ENCODE measurements at places on chromosomes 1 and 21.

- H3K4me3 ChIP-seq: no peak overlapping the region
- peaks cover 31% of the 10 kb centered on the region for H3K27me3 ChIP-seq
- peak; percentile 70 for DNase-seq
- no peaks in the 10 kb centered on the region for H3K4me1 ChIP-seq
- H3K27ac ChIP-seq: no peak overlapping the region
- no peaks in the 10 kb centered on the region for H3K36me3 ChIP-seq
Observed at GRCh38 chr1:209569455-209570207, 13.9 kb upstream of the CAMK1G start.

DNA sequence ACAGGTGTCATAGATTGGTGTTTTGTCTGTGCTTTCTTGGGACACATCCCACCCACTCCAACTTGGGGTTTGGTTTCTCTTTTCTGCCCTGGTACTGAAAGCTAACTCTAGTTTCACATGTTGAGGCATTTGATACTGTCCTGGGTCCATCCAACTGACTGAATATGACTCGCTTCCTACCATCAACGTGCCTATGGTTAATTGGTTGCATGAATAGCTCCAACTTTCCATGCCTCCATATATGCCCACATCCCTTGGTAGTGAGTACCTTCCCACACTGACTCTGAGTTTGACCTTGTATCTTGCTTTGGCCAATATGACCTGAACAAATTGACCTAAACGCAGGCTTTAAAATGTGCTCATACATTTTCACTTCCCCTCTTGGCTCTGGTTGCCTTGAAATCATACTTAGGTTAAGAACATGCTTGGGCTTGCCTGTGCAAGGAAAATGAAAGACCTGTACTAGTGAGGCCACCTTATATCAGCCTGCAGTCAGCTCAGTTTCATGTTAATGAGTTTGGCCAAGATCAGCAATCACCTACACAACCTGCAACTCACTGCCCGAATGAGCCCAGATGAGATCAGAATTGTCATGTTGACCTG, 81.0 kb upstream of the KCNK2 start:
- no peaks in the 10 kb centered on the region for H3K4me1 ChIP-seq
- no peak for DNase-seq
- no peaks in the 10 kb centered on the region for H3K27me3 ChIP-seq
- no peaks in the 10 kb centered on the region for H3K36me3 ChIP-seq

DNA sequence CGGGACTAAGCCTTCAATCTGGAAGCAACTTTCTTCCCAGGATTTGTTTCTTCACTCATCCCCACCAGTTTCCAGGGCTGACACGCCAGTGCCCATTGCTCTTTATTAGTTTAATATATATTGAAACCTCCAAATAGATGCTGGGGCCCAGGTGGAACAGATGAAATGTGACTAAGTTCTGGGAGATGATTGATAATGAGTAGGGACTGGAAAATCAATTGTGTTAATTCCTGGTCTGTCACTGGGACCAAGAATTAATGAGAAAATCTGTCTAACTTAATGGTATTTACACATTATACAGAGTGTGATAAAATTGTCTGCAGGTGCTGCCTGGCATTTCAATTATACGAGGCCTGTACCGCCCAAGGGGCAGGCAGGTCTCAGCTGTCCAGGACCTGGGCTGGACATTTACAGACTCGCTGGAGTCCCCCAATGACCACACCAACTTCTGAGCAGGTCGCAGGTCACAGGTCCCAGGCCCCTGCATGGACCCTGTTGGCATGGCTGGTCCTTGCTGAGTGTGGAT, 35.8 kb downstream of the UBIAD1 start:
- no peak for DNase-seq
- H3K36me3 ChIP-seq: no peaks in the 10 kb centered on the region
- no peaks in the 10 kb centered on the region for H3K4me1 ChIP-seq
- H3K27ac ChIP-seq: no peak overlapping the region
- H3K27me3 ChIP-seq: peaks cover 14% of the 10 kb centered on the region

GRCh38 chr1:116322752-116323405, 50.2 kb upstream of the ATP1A1 start:
- H3K27me3 ChIP-seq: no peaks in the 10 kb centered on the region
- H3K27ac ChIP-seq: no peak overlapping the region
- H3K4me3 ChIP-seq: no peak overlapping the region
- H3K4me1 ChIP-seq: peaks cover 12% of the 10 kb centered on the region

DNA sequence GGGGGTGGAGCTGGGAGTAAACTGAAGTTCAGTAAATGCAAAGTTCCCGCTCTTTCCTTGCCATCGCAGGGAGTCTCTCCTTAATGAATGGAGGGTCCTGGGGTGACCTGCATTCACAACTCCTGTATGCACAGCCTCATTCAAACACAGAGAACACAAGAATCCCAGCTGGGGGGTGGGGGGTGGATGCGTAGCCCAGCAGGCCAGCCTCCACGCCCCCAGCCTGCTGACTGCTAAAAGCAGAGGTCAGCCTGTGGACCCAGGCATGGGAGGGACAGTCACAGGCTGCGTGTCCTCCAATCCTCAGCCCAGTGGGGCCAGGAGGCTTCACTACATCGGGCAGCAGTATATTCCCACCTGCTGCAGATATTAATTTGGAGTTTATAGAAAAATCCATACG, 263.1 kb downstream of the GRIK3 start:
- no peaks in the 10 kb centered on the region for H3K36me3 ChIP-seq
- peaks cover 74% of the 10 kb centered on the region for H3K27me3 ChIP-seq
- no peaks in the 10 kb centered on the region for H3K4me1 ChIP-seq
- no peak for DNase-seq
- H3K27ac ChIP-seq: no peak overlapping the region

DNA sequence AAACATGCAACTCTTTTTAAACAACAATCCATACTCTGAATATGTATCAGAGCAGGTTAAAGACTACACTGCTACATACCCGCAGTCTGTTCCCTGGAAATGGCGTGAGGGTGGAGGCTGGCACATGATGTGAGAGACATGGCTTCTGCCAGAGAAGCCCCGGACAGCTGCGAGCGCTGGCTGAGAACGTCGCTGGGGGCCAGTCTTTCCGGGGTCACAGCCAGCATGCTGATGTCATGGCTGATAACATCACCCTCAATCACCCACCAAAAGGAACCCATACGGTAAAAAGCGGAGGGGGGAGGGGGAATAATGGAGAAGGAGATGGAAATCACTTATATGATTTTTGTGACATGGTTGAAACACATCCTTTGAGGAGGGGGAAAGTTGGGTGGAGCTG, 29.1 kb downstream of the C1orf198 start:
- H3K36me3 ChIP-seq: no peaks in the 10 kb centered on the region
- no peak overlapping the region for H3K27ac ChIP-seq
- no peak for DNase-seq
- H3K4me3 ChIP-seq: no peak overlapping the region
- no peaks in the 10 kb centered on the region for H3K4me1 ChIP-seq

DNA sequence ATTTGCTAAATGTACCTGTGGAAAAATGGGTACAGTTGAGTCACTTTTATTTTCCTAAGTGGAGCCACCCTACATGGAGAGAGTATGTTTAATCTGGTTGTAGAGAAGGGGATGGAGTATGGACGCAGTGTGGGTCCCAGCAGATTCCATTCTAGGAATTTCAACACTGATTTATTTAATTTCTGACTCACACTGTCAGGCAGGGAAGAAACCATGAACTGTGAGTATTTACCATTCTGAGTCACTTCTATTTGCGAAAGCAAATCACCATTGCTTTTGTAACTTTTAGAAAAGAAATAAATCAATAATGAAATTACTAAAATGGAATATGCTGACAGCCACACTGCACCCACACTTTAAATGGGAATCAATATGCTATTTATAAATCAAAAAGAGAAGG, 339.0 kb downstream of the DSCAM start:
- no peak overlapping the region for H3K4me3 ChIP-seq
- H3K4me1 ChIP-seq: no peaks in the 10 kb centered on the region
- no peaks in the 10 kb centered on the region for H3K27me3 ChIP-seq
- DNase-seq: no peak

GRCh38 chr1:83043244-83043643, 955.7 kb downstream of the TTLL7 start:
- no peak overlapping the region for H3K27ac ChIP-seq
- no peaks in the 10 kb centered on the region for H3K27me3 ChIP-seq
- no peaks in the 10 kb centered on the region for H3K36me3 ChIP-seq
- no peaks in the 10 kb centered on the region for H3K4me1 ChIP-seq

GRCh38 chr1:63632110-63632509, 38.9 kb downstream of the PGM1 start:
- H3K27ac ChIP-seq: no peak overlapping the region
- H3K36me3 ChIP-seq: 0 out of 2 replicates have a peak, but pooled peaks cover 27% of the 10 kb centered on the region
- DNase-seq: no peak
- H3K27me3 ChIP-seq: no peaks in the 10 kb centered on the region

DNA sequence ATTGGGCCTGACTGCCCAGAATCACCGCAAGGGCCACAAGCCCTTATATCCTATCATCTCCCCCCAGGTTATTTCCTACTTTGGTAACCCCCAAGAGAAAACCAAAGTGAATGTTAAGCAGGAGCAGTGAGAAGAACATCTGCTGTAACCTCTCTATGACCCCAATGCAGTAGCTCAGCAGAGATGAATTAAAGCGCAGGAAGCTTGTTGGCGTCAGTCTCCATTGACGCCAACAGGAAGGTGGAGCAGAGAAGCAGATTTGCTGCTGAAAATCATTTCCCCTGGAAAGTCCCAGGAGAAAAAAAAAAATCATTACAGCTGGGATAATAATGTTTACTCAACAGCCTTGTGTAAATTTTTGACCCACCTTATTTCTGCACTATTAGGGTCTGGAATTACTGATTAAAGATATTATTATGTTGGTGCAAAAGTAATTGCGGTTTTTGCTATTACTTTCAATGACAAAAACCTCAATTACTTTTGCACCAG, 33.2 kb upstream of the FAM163A start:
- no peaks in the 10 kb centered on the region for H3K4me1 ChIP-seq
- no peak overlapping the region for H3K27ac ChIP-seq
- no peaks in the 10 kb centered on the region for H3K36me3 ChIP-seq
- H3K27me3 ChIP-seq: peaks cover 17% of the 10 kb centered on the region

DNA sequence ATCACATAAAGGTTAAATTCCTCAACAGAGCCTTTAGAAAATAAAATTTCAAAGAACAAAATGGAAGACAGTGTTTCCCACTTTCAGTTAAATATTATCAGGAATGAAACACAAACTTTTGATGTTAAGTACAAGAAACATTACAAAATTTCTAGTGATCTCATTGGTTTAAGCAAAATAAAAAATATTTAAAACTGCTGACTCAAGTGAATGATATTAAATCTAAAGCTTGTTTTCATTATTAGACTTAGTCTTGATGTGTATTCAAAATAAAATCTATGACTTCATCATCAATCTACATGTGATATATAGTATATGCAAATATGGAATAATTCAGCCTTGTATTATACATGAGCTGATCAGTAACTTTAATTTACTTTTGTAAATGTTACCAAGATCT, 584.9 kb downstream of the PTBP2 start:
- no peaks in the 10 kb centered on the region for H3K27me3 ChIP-seq
- no peaks in the 10 kb centered on the region for H3K4me1 ChIP-seq
- DNase-seq: no peak
- no peak overlapping the region for H3K4me3 ChIP-seq

DNA sequence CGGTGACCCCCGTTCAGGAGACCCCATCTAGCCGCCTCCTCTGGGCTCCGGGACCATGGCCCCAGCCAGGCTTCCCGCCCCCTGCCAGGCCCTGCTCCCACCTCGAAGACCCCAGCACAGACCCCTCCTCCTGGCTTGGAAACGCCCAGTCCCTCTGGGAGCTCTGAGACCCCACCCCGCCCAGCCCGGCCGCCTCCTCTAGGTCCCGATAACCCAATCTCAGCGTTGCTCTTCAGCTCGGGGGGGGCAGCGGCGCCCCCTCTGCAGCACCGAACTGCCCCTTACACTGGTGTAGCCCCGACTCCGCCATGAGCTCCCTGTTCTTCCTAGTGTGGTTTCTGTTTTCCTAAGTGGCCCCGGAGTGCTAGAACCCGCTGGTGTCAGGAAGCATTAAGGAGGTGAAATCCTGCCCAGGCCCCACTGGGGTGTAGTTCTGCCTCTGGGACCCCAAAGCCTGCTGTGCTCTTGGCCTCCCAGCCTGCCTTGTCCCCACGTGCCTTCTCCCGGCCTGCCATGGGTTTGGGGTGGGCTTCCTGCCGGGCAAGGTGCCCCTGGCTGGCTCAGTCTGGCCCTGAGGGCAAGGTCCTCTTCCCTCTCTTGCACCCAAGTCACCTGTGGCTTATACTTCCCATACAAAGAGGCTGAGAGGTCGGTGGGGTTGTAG, 10.7 kb upstream of the MMEL1 start:
- H3K36me3 ChIP-seq: no peaks in the 10 kb centered on the region
- H3K4me1 ChIP-seq: 0 out of 2 replicates have a peak, but pooled peaks cover 5% of the 10 kb centered on the region
- DNase-seq: no peak
- no peak overlapping the region for H3K27ac ChIP-seq
- H3K27me3 ChIP-seq: peaks cover 23% of the 10 kb centered on the region

- H3K4me1 ChIP-seq: peaks cover 19% of the 10 kb centered on the region
- H3K27me3 ChIP-seq: no peaks in the 10 kb centered on the region
- no peak overlapping the region for H3K27ac ChIP-seq
- no peaks in the 10 kb centered on the region for H3K36me3 ChIP-seq
- no peak overlapping the region for H3K4me3 ChIP-seq
Observed at GRCh38 chr1:198118134-198118533, 38.7 kb upstream of the NEK7 start.

DNA sequence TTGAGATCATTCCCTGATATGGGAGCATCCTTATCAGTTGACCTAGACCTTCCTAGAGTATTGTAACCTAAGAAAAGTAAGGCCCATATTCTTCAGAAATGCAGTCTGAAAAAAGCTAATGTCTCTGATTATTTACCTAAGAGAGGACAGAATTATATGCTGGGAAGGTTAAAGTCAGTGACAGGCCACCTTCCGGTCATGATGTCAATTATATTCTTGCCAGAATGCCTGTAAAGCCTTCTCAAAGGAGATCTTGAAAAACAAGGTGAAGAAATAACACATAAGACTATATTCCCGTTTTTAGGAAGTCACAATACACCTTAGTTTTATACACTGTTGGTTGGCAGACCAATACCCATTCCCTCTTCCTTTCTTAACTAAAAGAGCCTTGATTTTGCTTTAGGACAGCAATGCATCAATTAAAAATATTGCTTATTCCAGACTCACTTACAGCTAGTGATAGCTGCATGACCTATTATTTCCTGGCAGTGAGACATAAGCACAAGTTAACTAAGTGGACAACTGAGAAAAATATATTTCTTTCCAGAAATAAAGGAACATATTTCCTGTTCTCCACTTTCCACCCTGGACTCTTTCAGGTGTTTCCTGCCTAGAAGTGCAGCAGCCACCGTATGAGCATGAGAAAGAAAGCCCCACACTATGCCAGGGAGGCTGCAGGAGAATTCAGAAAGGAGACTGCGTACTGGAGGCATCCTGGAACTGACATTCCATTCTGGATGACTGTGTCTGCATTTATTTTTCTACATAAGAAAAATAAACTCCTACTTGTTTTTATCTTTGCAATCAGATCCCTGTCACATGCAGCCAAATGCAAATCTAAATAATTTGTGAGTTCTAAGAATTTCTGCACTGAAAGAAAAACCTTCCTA, 332.9 kb upstream of the PTBP2 start:
- no peaks in the 10 kb centered on the region for H3K27me3 ChIP-seq
- H3K4me3 ChIP-seq: no peak overlapping the region
- DNase-seq: peak; percentile 35
- H3K4me1 ChIP-seq: no peaks in the 10 kb centered on the region
- H3K27ac ChIP-seq: no peak overlapping the region
- H3K36me3 ChIP-seq: no peaks in the 10 kb centered on the region

GRCh38 chr1:202954057-202954745, 3.9 kb downstream of the ADIPOR1 start:
- H3K36me3 ChIP-seq: peaks cover 10% of the 10 kb centered on the region
- no peak overlapping the region for H3K27ac ChIP-seq
- H3K4me3 ChIP-seq: no peak overlapping the region

GRCh38 chr1:168623003-168623828, 46.8 kb downstream of the XCL1 start:
- no peaks in the 10 kb centered on the region for H3K36me3 ChIP-seq
- no peaks in the 10 kb centered on the region for H3K27me3 ChIP-seq
- H3K4me1 ChIP-seq: peaks cover 14% of the 10 kb centered on the region
- H3K4me3 ChIP-seq: no peak overlapping the region
